ENCODE measurements at places on chromosomes 3 and 15.

DNA sequence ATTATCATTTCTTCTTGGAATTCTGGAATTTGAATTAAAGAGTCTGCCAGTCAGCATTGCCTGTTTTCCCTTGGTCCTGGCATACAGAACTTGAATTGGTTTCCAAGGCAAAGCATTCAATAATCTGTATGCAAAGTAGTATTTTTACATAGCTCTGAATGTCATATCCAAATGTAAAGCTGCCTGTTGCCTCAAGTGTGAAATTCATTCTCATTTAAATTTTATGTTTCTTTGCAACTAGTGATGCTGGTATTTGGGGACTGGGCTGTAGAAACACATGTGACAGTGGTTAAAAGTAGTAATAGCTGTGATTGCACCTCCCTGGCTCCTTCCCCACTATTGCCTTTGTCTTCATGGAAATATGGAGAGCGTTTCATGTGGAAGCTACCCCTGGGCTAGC, 743.9 kb upstream of the GOLIM4 start:
- DNase-seq, result no peak

GRCh38 chr15:40161693-40162391, 973 bp downstream of the BUB1B start:
- DNase-seq, result no peak

DNA sequence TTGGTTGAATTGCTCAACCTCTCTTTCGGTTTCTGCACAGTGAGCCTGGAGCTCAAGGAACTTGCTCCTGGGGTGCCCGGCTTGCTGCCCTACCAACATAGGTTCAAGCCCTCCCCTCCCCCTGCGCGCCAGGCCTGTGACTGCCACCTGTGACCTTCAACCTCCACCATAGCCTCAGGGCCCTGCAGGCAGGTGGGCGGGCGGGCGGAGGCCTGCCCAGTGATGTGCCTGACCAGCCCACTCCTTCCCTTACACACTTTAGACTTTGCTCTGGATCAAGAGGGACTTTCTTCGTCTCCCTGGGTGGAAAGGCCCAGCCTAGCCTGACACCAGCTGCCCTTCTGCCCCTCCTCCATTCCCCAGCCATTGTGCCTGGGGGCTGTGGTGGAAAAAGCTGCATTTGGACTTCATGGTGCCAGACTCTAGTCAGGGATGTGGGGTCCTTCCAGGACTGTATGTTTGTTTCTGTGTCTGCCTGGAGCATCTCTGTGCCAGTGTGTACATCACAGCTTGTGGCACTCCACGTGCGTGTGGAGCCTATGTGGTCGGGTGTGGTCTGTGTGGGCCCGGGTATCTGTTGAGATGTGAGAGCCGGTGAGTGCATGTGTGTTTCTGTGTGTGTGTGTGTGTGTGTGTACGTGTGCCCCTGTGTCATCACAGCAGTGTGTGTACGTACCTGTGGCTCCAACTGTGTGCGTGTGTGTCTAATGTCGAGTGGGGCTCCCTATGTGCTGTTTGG, 9.5 kb downstream of the PRKCD start:
- DNase-seq, result no peak

DNA sequence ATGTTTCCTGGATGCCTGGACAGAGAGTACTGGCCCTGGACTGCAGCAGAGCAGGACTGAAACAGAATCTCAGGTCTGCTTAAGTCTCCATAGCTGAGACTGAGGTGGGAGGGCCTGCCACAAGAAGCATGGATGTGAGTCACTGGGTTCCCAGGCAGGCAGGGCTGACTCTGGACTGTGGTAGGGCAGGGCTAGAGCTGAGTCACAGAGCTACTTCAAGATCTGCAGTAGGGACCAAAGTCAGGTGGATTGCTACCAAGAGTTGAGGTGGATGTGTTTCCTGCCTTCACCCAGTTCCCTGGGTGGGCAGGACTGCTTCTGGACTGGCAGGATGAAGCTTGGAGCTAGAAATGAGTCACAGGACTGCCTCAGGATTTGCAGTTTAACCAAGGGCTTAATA, 282.9 kb downstream of the AGBL1 start:
- no peak for DNase-seq

- DNase-seq, result no peak
Observed at GRCh38 chr3:196889844-196890708, 22.4 kb downstream of the SENP5 start.

GRCh38 chr15:80201256-80202015, 48.6 kb downstream of the FAH start:
- DNase-seq, result no peak

- no peak for DNase-seq
Observed at GRCh38 chr3:58288011-58288728, 17.9 kb upstream of the RPP14 start.

GRCh38 chr3:162721736-162722135, 1225.1 kb downstream of the OTOL1 start:
- DNase-seq, result no peak

DNA sequence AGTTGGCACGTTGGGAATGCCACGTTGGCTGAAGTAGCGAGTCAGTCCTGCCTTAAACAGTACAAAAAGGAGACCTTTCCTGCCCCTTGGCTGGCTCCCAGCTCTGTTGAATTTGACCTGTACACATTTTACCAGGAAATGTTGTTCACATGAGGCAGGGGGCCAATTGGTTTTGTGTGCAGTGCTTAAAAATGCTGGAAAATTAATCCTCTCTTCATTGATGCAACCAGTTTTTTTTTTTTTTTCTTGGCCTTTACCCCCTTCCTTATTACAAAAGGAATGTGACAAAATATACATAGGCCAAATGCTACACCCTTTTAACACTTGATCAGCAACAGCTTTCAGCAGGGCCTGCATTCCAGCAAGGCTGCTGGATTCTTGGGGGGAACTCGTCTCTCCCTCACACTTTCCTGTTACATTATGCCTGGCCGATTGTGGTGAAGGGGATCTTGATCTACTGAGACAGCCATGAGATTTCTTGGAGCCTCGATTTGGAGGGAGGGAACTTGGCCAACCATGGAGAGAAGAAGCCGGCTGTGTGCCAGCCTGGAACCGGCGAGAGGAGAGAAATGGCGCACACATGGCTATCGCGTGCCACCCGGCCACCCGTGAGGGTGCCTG, 93.1 kb downstream of the DNASE1L3 start:
- no peak for DNase-seq

DNA sequence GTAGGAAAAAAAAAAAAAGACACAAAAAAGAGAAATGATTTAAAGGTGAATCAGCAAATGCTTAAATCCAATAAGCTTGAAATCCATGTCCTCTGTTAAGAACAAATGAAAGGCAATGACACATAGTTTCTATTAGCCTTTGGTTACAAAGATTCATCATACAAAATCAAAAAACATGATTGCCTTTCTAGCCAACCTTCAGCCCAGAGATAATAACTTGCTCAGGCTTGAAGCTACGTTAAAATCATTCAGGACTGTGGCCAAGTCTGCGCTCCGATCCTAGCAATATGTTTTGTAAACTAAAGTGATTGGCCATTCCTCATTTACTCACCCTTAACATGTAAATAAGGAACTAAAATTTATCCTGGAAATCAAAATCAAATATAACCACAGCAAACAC, 556.7 kb downstream of the FGF12 start:
- DNase-seq, result no peak

DNA sequence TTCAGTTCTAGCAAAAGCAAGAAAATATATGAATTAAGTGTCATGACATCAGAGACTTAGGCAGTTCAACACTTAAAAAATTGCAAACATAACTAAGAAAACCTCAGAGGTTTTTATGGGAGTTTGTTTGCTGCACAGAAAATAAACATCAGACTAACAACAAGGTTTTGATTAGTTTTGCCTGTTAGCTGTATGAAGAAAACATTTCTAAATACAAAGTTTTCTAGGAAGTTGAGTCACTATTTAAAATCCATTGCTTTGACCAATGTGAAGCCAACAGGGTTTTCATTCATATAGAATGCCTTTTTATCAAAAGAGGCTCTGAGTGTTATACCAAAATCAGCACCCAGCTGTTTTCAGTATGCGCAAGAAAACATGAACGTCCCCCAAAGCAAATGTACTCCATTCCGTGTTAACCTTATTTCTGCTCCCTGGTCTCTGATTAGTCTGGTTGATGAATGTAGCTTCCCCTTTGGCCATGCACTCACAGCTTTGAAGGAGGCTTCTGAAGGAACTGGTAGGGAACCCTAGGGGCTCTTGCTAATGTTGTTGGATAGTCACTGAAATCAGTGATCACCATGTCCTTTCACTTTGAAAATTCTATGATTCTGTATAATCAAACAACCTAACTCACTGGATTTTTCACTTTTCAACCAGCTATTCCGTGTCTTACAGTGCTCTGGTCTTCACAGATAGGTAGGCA, 89.6 kb upstream of the TSEN2 start:
- no peak for DNase-seq

GRCh38 chr15:34014556-34014955, 24.4 kb downstream of the AVEN start:
- DNase-seq, result no peak

DNA sequence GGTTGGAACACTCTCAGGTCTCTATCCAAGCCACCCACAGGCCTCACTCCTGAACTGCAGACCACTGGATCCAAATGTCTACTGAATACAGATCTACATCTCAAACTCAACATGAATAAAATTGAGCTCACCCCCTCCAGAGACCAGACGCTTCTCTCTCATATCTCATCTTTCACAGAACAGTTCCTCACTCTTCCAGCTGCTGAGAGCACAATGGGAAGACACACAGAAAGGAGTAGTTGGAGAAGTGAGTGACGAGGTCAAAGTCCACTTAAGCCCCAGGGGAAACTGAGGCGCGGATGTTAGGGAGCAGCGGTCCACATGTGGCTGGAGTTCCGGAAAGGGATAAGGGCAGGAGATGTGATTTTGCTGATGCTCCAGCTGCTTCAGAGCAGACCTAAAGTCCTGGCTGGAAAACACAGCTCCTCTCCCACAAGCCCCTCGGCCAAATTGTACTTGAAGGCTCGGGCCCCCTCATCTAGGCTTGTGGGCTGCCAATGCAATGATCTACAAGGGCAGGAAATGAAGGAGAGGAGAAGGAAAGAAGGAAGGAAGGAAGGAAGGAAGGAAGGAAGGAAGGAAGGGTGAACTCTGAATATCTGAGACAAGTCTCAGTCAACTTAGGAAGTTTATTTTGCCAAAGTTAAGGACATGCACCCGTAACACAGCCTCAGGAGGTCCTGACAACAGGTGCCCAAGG, 211.2 kb upstream of the TLE3 start:
- DNase-seq, result no peak

- DNase-seq, result no peak
Observed at GRCh38 chr15:88398011-88398410, 69.2 kb downstream of the MRPL46 start.

DNA sequence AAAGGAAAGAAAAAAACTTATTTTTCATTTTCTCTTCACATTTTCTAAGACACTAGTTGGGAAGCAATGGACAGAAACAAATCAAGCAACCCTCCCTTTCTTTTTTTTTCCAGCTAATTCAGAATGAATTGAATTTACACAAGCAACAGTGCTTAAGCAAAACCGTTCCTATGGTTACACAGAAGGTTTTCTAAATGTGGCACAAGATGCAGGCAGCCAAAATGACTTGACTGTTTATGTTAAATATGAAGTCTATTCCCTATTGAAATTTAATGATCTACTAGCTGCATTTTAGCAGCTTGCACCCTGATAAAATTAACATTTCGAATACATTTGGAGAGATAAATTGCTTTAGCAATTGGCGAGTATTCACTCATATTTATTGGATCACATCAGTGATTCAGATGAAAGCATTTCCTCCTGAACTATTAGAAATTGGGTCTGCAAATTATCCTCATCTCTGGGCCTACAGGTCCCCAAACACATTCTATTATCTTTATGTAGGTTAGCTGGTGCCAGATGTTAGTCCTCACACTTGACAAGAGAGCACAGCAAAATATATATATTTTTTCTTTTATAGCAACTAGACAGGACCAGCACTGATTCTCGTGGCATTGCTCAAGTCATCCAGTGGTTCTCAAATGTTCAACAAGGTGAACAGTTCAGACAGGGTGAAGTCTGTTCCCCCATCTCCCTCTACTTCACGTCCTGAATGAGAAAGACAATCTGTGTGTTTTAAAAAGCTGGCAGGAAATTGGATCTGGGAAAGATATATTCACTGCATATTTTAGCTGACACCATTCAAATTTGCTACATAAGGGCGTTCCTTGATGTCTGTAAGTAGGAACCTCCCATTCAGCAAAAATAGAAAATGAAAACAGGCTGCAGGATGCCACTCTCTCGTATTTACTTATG, 463.6 kb upstream of the KCNMB2 start:
- DNase-seq, result no peak

DNA sequence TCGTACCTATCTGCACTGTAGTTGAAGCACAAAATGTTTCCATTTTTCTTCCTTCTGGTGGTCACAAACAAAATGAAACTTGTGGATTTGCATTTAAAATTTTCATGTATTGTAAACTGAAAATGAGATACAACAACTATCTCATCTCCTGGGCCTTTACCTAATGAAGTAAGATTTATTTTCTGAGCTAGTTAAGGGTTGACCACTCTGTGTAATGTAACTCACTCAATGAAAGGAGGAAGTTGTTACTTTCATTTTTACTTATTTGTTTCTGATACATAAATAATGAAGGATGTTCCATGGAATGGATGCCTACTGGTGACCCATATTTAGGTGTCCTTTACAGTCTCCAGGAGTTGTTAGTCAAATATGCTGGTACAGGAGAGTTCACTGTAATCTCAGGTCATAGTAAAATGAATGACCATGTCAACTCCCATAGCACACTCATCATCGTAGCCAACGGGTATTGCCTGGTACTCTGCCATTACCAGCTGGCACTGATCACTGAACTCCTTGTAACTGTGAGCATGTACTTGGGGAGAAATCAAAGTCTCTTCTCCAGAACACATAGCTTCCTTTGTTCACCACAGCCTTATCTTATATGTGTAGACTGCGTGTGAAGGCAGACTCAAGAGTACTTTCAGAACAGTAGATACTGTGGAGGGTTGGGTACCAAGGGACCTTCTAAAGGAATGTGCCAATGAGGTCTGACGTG, 474.2 kb upstream of the ROBO2 start:
- DNase-seq, result no peak

DNA sequence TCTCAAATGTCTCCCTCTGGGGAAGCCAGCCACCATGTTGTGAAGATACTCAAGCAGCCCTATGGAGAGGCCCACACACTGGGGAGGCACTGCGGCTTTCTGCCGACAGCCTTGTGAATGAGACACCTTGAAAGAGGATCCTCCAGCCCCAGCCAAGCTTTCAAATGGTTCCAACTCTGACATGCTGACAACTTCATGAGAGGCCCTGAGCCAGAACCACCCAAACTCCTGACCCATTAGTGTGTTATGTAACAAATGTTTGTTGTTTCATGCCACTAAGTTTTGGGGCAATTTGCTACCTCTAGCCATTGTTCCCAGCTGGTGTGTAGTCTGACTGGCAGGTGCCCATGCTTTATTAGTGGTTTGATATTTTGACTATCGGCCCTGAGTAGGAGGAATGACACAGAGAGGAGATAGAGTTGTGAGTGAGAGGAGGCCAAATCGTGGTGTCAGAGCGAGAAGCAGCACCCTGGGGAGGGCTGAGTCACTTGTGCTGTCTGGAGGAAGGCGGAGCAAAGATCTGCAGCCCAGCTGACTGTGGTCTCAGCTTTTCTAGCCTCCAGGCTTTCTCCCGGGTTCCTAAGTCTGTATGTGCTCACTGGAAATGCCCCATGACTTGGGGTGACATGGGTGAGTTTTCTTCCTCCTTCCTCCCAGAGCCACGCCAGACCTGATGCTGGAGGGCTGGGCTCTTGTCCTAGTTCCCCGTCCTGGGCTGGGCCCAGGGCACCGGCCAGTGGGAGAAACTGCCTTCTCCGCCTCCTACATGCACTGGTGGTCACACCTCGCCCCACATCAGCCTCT, 56.7 kb upstream of the BLM start:
- peak; percentile 55 for DNase-seq

GRCh38 chr15:67189326-67190051, 65.0 kb downstream of the AAGAB start:
- DNase-seq, result no peak
